ENCODE measurements at places on chromosomes 3 and 15.

GRCh38 chr3:64571982-64572381 is 115.8 kb downstream of the ADAMTS9 start:
- DNase-seq = no peak

DNA sequence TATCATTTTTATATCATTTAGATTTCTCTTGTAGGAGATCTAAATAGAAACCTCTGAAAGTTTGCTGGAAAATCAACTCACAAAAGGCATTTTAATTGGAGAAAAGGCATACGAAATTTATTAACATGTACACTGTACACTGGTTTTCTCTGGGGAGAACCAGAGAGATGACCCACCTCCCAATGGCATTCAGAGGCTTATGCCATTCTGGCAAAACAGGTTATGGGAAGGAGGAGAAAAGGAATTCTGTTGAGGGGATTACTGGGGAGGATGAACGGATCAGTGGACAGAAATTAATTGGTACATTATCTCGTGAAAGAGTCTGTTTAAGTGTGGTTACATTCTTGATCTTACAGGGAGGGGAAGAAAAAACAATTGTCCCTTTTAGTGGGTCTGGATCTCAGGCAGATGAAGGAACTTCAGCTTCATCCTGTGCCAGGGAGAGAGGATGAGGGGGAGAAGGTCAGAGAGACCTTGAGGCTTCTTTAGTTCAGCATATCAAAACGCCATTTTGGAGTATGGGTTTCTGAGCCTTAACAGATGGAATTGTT is 16.5 kb downstream of the RAB11A start:
- DNase-seq = no peak

DNA sequence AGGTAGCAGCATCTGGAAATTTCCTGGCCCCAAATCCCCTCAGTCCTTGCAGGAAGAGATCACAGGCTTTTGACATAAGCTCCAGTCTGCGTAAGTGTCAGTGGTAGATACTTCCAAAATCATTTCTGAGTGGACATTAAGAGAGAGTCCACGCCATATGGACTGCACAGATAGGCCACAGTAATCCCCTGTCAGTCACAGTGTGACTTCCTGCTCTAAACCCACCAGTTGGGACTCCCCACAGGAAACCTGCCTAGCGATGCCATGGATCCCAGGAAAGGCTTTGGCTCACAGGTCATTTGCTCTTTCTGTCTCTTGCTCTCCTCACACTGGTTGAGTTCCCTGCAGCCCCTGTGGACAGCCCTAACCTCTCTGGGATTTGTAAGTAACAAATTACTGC is 28.8 kb upstream of the MKRN3 start:
- DNase-seq = no peak

DNA sequence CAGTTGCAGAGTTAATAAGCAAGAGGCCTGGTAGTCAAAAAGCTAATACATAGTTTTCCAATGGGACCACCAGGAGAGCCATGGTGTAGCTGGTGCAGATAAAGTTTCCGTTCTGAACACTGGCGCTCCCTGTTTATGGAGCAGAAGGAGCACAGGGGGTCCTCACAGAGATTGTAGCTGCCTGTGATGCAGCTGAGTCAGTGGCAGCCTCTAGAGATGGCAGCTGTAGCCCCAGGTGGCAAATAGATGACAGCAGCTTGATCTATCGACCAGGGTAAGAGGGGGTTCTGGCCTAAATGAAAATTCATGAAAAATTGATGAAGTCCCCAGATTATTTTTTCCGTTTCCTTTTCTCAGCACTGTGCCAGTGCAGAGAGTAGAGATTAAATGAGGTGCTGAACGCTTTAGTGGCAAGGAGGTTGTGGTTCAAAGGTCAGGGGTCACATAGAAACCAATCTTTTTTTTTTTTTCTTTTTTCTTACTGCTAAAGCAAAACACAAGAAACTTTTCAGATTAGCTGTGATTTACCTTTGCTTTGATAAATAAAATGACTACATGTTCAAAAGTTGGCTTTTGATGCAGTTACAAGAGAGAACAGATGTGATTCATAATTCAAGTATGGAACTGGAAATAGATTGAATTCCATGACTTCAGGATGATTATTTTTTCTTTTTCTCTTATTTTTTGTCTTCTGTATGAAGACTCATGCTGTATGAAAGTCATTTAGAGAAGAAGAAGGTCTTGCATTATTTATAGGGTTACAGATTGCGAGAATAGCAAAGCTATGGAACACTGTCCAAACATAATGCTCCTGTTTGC is 63.3 kb downstream of the ROBO2 start:
- no peak for DNase-seq

DNA sequence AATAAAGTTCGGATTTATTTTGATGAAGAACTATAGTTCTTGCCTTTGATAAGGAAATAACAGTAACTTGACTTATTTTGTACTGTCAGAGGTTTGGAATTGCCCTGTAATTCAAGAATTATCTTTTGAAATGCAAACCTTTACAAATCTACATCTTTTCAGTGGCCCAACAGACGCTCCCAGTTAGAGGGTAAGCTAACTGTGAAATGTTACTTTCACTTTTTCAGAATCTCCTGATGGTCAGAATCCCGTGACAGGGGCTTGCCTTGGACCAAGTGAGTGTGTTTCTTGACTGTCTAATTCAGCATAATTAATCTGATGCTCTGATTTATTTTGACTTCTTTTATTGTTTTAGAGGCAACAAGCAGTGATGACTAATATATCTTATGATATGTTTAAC is 262.5 kb downstream of the PLOD2 start:
- no peak for DNase-seq

DNA sequence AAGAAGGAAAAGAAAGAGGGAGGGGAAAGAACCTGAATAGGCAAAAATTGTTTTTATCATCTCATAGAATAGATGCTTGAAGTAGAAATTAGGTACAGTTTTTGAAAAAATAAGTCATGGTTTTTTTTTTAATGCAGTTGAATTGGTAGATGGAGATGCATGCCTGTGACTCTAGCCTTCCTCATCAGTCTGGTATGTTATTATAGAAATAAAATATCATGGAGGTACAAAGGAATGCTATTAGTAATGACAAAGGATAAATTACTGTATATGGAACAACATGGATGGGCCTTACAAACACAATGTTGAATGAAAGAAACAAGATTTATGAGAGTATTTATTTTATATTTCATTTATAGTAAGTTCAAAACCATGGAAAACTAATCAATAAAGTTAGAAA is 162.4 kb upstream of the GALNT15 start:
- no peak for DNase-seq

DNA sequence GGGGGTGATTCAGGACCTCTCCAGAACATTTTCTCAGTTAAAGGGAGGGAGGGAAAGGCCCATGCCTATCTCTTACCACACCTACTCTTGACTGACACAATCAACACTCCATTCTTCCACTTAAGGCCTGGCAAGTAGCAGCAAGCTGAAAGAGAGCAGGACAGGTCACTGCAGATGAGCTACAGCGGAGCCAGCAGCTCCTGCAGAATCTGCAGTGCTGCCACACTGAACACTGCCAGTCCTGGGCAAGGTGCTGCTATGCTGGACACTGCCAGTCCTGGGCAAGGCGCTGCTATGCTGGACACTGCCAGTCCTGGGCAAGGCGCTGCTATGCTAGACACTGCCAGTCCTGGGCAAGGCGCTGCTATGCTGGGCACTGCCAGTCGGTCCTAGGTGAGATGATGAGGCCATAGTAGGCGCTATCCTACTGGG is 143.7 kb downstream of the MYLK start:
- DNase-seq = no peak

DNA sequence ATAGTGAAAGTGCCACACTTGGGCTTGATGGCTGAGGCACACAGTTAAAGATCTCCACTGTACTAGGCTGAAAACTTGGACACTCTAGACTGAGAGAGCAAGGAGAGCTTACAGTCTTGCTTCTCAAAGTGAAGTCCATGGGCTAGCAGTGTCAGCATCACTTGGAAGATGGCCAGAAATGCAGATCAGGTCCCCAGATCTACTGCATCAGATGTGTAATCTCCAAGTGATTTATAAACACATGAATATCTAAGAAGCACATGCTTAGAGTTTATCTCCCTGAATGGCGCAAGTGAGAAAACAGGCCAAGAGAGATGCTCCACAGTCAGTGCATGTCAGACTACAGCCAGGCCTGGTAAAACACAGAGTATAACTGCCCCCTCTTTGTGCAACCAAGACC is 308.6 kb downstream of the CLSTN2 start:
- DNase-seq = peak; percentile 29

GRCh38 chr3:51938780-51939425 is 2.8 kb downstream of the RRP9 start:
- DNase-seq = no peak

- DNase-seq = no peak
Measured at GRCh38 chr3:138443521-138444503, 9.4 kb downstream of the ESYT3 start.

DNA sequence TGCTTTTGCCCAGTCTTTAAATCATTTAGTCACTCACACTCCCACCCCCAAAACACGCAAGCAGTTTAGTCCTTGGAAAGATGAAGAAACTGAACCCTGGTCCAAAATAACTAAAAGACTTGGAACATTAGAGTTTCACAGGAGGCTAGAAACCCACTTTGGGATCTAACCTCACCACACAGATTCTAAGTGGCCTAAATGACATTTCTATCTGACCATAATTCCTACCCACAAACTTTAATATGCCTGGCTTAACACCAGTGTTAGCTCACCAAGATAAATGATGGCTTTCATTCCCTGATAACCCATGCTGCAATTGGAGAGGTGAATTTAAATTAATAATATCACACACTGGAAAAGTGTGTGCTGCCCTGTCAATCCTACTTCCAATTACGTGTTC is 295.3 kb upstream of the UBE2E2 start:
- no peak for DNase-seq

GRCh38 chr3:8204853-8205650 is 296.6 kb upstream of the LMCD1 start:
- no peak for DNase-seq

GRCh38 chr3:7146529-7146928 is 285.6 kb downstream of the GRM7 start:
- DNase-seq = no peak

Measured in NCI-H1105 treated with DMSO at 0.1 percent for 48 hours (cell line).